ENCODE measurements at places on chromosomes 2 and 18.

DNA sequence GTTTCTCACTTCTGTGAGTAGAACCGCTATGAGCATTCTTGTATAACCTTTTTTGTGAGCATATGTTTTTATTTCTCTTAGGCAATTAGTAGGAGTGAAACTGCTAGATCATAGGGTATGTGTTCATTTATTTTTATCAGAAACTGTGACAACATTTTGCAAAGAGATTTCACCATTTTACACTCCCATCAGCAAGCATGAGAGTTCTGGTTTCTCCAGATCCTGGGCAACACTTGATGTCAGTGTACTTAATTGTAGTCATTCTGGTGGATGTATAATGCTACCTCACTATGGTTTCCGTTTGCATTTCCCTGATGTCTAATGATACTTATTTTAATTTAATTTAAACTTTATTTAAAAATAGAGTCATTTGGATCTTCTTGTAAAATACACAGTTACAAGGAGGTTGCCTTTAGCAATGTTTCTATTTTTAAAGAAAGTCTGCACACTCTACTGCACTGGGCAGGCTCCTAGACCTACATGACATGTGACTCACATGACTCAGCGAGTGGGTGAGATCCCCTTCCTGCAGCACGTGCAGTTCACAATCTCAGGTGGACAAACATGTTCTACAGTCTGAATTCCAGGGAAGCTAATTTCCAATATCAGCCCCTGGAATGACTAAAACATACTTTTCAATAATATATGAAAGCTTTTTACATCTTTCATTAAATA, 127.0 kb upstream of the BCL2L11 start:
- DNase-seq, result no peak

DNA sequence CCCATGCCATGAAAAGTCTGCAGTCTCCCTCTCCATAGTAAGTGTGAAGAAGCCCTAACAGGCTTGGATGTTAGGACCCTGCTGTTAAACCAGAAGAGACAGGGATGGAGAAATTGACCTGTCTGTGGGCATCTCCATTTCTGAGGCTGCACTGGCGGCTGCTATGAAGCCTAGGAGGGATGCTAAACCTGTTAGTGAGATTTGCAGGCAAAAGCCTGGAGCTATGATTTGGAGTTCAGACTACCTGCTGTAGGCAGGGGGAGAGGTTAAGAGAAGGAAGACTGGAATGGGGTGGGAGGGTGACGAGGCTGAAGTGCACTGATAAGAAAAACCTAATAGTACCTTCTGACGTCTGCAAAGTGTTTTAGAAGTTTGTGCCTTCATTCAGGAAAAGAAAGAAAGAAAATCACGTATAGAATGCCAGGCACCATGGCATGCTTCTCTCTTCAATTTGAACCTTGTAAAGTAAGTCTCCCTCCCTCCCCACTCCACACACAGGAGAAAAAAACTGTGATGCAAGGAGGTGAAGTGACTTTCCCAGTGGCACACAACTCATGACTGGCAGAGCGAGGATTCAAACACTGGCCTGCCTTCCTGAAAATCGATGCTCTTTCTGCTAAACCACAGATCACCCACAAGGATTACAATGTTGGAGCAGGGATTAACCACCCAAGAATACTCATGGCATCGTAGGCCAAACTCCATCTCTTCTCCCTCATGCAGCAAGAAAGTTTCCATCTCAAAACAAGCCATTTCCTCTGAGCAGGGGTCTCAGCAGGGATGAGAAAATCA, 98.5 kb upstream of the PKDCC start:
- no peak for DNase-seq

- DNase-seq, result peak; percentile 39
These were observed 36.7 kb downstream of the DYNC1I2 start for GRCh38 chr2:171723716-171724683.

DNA sequence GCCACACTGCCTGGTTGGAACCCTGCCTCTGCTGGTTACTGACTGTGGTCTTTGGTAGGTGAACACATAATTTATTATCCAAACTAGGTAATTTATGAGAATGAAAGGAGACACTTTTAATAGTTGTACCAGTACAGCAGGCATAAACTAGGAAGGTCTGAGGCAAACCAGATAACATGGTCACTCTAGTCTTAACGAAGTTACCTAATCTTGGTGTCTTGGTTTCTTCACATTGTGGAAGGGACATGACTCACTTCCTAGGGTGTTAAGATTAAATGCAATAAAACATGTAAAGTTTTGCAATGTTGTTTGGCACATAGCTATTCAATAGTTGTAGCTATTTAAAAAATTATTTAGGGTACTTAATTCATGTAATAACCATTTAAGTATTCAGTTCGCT, 23.3 kb downstream of the SPTBN1 start:
- DNase-seq, result no peak

GRCh38 chr18:22883179-22883578, 49.9 kb upstream of the RBBP8 start:
- DNase-seq, result no peak

GRCh38 chr2:105181282-105181681, 60.3 kb upstream of the GPR45 start:
- no peak for DNase-seq

DNA sequence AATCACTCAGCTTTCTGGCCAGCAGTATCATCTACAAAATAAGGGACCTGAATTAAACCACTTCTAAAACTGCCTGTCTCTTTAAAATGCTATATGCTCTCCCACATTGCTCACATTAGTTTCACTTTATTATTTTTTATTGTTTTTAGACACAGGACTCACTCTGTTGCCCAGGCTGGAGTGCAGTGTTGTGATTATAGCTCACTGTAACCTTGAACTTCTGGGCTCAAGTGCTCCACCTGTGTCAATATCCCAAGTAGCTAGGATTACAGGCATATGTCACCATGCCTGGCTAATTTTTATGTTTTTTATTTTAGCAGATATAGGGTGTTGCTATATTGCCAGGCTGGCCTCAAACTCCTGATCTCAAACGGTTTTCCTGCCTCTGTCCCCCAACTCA, 591.3 kb upstream of the ZNF804A start:
- DNase-seq, result no peak

- no peak for DNase-seq
These were observed 1333.1 kb downstream of the LRP1B start for GRCh38 chr2:140797718-140798117.

DNA sequence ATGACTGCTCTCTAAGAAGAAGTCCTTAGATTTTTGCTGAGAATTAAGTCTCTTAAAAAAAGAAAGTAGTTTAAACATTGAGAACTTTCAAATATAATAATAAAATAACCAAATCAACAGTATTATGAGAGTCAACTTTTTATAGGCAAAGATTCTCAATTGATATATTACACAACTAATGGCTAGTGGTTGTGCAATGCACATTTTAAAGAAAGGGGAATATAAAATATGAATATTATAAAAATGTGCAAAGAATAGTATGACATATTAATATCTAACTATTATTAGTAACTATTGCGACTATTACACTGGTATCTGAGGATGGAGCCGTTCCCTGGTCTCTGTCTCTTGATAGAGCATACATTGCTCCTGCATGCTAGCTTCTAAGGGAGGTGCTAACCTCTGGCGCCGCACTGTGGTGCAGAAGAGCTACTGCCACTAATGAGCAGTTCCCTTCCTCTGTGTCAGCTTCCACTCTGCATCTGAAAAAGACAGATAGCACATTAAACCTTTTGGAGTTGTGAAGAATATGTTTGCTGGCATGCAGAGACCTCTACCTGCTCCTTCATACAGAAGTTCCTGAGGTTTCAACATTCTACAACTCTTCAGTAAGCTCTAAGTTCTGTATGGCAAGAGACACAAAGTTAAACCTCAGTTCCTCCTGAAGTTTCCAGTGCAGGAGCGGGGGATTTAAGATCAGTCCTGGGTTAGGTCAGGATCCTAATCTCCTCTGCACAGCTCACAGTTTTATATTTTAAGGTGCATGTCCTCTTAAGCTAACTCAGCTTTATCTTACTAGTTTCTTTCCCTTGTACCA, 3.5 kb upstream of the SLC9A2 start:
- peak; percentile 59 for DNase-seq

- DNase-seq, result no peak
These were observed 172.4 kb upstream of the SPOPL start for GRCh38 chr2:138329162-138329561.

- DNase-seq, result no peak
These were observed 480.4 kb downstream of the KCNJ3 start for GRCh38 chr2:155178921-155179320.

- no peak for DNase-seq
These were observed 10.3 kb upstream of the DYTN start for GRCh38 chr2:206728277-206729199.

DNA sequence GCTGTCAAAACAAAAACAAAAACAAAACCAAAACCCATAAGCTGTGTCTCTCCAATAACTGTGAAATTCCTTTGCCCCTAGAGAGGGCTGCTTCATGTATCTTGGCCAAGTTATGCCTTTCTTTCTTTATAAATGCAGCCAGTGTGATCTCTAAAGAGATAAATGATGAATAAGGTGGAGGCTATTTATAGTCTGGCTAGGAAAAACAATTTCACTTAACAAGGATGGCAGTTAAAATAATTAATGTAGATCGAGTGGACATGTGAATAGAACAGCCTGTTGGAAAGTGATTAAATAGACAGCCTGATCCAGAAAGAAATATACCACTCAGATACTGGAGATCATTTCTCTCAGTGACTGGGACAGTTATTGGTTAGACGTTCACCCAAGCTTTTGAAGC, 1666.9 kb upstream of the CELF4 start:
- DNase-seq, result no peak

All from fibroblast of upper back skin (primary cell).